Cortex of kidney (tissue), 1 donor: ENCODE measurements at places on chromosomes 2 and 18.

GRCh38 chr2:181948227-181948626 lies 37.4 kb upstream of the PPP1R1C start:
- DNase-seq = no peak

GRCh38 chr18:7711495-7711894 lies 144.4 kb downstream of the PTPRM start:
- DNase-seq = no peak

- DNase-seq = no peak
These were observed 58.1 kb upstream of the RALBP1 start for GRCh38 chr18:9417073-9417851.

GRCh38 chr2:54081574-54081973 lies 33.8 kb upstream of the ACYP2 start:
- no peak for DNase-seq
